ENCODE measurements at places on chromosomes 5 and 9. TPM values are rescaled to one million over a fixed set of nuclear protein-coding genes. Genes with fewer than 3 reads are reported as not detected.

DNA sequence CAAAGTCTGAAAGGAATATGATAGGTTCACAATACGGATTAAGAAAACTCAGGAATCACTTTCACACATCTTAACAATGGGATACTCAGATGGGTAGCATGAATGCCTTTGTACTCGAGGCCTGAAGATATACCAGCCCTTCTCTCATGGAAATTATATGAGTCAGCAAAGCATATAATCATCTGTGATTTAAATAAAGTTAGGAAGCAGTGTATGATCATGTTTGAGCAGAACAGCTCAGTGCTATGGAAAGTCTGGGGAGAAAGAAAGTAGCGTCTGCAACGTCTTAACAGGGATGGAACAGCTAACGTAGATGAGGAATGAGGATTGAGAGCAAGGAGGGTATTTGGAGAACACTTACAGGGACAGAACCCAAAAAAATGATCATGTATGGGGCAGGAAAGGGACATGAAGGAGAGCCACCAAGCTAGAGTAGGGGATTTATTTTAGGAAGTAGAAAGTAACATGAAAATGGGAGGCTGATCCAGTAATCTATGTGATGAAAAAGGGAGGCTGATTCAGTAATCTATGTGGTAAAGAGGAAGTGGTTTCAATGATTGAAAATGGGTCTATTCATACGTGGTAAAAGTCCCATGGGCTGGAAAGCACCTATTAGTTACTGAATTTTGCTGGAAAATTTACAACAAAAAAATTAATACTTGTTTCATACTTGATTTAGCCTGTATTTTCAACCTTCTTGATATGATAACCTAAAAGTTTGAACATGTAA is 85.9 kb downstream of the GNA14 start:
- DNase-seq, result no peak

DNA sequence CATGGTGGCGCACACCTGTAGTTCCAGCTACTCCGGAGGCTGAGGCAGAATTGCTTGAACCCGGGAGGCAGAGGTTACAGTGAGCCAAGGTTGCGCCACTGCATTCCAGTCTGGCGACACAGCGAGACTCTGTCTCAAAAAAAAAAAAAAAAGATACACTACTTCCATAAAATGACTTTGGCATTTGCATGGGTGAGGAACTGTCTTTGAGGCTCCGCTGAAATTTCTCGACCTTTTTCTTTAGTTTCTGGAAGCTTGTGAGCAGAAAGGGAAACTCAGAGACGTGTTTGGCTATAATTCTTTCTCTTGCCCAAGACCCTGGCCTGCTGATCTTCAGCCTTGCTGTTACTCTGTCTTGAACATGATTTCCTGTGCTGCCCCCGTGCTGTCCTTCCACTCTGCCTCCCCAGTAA is 37.3 kb downstream of the SPIN1 start:
- DNase-seq, result no peak

DNA sequence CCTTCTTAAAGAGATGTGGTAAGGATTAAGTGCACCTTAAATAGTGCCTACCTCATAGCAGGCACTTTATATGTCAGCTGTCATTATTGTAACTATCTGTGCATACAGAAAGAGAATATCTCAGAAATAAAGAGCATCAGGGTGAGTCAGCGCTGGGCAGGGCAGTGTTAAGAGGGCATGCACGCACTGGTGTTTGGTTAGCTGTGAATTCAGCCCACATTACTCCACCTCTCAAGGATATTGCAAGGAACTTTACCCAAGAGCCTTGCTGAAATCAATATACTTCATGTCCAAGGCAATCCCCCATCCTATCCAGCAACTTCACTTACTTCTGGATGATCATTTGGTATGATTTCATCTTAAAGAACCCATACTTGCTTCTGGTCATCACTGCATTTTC is 300.9 kb downstream of the NTRK2 start:
- no peak for DNase-seq

DNA sequence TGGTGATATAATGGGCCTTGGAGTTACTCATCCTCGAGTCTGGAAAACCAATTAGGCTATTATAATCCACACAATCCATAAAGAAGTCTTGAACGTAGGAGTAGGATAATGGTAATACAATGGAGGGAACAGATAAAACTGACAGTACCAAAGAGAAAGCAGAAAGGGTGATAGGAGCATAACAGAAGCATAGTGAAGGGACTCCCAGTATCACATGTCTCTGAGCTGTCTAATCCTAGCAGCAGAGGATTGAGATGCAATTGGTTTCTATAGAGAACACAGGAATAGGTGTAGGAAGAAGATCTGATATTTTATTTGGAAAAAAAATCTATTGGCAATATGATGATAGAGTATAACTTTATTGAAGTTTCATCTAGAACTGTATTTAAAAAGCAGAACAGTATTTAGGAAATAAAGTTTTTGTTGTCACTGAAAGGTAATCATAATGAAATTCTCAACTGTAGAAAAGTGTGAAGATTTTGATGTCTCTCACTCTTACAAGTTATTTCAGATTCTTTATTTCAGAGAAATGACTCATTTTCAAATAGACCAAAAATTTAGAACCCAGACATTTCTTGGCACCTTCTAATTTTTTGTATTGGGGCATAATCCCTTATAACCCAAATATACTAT is 25.4 kb downstream of the SRFBP1 start:
- DNase-seq, result no peak

- no peak for DNase-seq
Measured at GRCh38 chr5:11239261-11240015, 478.4 kb upstream of the DAP start.

- DNase-seq, result peak; percentile 48
Measured at GRCh38 chr9:136848393-136849037, 694 bp upstream of the PHPT1 start.

The UNC13B gene
- 22.9 TPM for total RNA-seq

The SLC6A19 gene
- total RNA-seq, result 0.31 TPM

The NR5A1 gene
- not detected for total RNA-seq

The ASPN gene
- total RNA-seq, result 0.19 TPM

The SLIT3 gene
- total RNA-seq, result not detected

The CCL21 gene
- total RNA-seq, result not detected

Data from myocyte (in vitro differentiated cells).